ENCODE measurements at places on chromosomes 7 and 10.
A peak's percentile ranks its signal among the peaks of the same experiment; 100 is the strongest.

GRCh38 chr10:116838143-116838725, 11.1 kb upstream of the ENO4 start:
- DNase-seq = no peak

DNA sequence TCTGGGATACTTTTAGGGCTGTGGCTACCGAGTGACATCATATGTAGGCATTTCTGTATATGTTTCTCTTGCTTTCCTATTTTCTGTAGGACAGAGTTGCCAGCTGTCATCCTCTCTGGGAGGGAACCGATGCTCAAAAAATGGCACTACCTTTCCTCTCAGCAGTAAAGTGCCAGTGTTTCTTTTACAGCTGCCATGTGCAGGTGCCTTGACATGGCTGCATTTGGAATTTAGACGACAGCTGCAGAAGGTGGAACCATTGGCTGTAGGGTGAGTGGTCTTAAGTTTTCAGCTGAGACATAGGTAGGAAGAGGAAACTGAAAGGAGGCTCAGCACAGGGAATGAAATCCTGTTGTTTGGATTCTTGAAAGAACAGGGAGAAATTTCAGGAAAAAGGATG, 20.2 kb upstream of the RPA3 start:
- no peak for DNase-seq

DNA sequence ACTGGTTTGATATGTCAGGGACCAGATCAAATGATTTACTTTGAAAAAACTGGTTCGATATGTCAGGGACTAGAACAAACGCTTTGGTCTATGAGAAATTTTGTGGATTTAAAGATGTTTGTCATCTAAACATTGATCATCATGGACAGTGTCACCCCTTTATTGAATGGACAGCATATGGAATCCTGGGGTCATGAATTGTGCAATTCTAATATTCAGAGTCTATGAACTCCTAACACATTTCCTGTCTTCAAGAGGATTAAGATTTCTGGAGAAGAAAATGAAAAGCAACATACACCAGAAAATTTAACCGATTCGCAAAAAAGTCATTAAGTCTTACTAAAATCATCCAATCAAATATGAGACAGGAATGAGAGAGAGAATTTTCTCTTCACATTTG, 106.4 kb upstream of the FAM133B start:
- no peak for DNase-seq

GRCh38 chr10:88395677-88396076, 187.4 kb downstream of the RNLS start:
- no peak for DNase-seq

GRCh38 chr7:139591550-139592195, 68.2 kb downstream of the CLEC2L start:
- no peak for DNase-seq

DNA sequence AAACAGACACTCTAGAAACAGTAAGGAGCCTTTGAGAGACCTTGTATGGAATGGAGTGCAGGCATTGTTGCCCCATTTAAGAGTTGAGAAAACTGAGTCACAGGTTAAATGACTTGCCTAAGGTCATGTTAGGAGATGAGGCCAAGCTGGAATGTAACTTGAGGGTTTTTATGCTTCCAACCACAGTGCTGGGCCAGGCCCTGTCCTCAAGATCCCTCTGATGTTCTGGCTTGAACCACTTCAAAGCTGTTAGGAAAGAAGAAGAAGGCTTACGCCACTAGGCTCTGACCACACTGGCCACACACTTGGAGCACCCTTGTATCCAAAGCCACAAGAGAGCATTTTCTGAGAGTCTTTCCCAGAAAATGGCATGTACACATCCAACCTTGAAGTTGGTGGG, 42.7 kb downstream of the PLAU start:
- DNase-seq = peak; percentile 82

DNA sequence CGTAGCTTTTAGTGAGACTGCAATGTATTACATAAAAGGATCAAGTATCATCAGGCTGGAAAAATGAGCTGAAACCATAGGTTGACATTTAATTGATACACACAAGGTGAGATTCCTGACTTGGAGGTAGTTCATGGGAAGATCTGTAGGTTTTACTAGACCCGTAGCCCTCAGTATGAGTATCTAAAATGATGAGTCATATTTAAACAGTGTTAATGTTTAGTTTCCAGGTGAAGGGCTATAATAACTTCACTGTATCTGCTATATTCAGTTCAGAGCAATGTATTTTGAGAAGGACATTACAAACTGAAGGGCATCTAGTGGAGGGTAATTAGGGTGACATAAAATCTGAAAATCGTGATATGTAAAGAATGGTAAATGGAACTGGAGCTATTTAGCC, 35.0 kb downstream of the ENTPD1 start:
- DNase-seq = no peak

GRCh38 chr7:92461027-92462003, 14.0 kb downstream of the GATAD1 start:
- peak; percentile 44 for DNase-seq

DNA sequence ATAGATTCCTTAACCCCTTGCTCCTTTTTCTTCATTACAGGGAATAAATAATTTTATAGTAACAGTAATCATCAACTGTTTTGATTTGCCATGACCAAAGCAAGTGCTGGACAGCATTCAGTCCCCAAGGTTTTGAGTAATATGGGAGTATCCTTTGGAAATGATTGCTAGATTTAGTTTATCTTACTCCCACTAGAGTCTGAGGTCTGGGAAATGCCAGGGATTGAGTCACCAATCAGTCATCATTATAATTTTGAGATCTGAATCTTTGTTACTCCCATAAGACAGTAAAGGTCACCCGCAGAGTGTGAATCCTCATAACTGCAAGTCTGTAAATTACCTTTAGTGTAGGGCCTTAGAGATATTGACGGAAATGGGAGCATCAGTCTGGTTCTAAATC, 133.7 kb upstream of the SEMA3E start:
- DNase-seq = peak; percentile 30

- DNase-seq = peak; percentile 25
These were observed 625.5 kb upstream of the GALNT17 start for GRCh38 chr7:70506434-70506833.

GRCh38 chr10:76901701-76902100, 735.9 kb downstream of the KCNMA1 start:
- no peak for DNase-seq

DNA sequence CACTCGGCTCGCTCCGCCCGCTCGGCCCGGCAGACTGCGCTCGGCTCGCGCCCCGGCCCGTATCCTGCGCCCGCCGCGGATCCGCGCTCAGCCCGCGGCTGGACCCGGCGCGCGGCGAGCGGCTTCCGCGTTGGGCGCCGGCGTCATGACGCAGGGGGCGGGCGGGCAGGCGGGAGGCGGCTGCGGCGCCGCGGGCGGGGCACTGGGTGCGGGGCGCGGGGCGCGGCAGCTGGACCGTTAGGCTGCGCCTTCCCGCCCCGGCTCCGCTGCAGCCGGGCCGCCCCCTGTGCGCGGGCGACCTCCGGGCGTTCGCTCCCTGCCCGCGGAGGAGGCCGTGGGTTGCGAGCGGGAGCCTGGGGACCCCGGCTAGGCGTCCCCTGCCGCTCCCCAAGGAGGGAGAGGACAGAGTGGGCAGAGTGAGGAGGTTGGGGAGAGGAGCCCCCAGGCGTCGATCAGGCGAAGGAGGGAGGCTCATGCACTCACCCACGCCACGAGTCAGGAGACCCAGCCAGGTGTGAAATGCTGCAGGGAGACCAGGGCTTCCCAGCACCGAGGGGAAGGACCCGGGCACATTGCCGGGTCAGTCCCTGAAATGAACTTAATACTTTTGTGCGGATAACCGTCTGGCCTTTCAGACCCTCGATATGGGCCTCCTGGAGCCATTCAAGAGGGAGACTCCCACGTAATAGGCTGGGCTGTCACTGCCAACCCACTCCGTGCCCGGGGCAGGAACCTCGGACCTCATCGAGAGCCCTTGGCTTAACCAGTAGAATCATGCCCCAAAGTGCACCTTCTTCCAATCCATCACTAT, at the start of gene PIP4K2A:
PIP4K2A (minus strand) TSS at position 100 of the 811 bp plus-strand sequence. CDS start 252 bp downstream, outside the sequence.
- peak; percentile 78 for DNase-seq

GRCh38 chr10:113970641-113971040, 73.0 kb upstream of the ADRB1 start:
- no peak for DNase-seq

GRCh38 chr7:76394957-76395356, 14.5 kb downstream of the SSC4D start:
- DNase-seq = no peak

DNA sequence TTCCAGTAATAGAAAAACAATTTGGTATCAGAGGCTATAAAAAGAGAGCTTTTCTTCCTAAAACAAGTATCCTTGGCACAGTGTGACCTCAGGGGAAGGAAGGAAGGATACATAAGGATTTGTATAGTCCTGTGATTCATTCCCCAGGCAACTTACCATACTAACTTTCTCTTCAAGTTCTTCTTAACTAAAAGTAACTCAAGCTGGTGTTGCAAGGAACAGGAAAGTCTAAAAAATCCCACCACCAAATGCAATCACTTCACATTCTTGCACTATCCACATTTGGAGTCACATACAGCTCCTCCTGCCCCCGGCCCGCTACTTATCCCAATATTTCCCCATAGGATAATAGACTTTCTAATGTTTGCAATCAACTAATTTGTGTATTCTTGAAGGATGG, 84.8 kb downstream of the PRKAG2 start:
- no peak for DNase-seq

DNA sequence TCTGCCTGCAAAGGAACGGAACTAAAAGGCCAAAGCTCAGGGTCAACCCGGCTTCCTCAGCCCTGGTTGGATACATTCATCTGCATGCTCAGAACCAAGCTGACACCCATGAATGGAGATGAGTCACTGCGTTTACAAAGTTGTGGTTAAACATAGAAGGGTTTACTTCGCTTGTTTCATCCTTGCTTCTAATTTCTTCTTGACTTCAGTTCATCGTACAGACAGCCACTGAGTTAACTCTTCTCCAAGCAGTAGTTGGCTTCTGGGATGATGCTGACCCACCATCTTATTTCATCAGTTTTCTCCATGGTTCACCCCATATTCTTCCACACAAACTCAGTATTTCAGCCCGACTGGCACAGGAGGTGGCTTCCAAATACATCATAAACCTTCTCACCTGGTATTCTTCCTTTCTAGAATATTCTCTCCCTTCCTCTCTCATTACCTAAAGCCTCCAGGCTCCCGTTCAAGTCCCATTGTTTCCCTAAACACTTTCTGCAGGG, 166.3 kb upstream of the RNF32 start:
- DNase-seq = peak; percentile 11

GRCh38 chr10:71999360-72000072, 35.3 kb downstream of the CHST3 start:
- DNase-seq = peak; percentile 78

DNA sequence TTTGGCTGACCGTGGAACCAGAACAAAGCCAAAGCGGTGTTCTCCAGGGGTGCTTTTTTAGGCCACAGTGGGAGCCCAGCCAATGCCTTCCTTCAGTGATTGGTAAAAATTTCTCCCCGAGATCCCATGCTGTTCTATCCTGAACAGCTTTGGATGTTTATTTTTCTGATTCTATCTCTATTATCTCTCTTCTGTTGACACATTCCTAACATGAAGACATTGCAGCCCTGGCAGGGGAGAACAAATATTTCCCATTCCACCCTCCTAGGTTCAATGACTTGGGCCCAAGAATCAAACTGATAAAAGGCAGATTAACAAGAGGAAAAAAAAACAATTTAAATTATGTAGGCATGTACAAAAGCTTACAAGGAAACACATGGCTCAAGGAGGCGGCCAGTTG, 162.7 kb downstream of the PFKFB3 start:
- no peak for DNase-seq

GRCh38 chr10:15462253-15462897, 91.3 kb upstream of the FAM171A1 start:
- peak; percentile 76 for DNase-seq

DNA sequence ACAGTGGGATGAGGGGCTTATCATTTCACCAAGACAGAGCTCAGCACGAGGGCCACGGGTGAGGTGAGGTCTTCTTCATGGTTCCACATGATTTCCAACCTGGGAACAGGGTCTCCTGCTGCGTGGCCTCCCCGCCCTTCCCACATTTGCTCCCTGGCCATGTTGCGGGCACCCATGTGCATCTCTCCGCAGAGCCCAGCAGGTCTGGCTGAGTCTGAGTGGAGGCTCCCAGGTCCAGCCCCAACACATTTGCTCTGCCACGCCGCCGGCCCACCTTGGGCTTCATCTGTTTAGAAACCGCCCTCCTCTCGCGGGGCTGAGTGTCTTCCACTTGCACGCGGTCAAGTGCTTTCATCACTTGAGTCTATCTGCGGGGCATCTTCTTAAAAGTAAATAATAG, 14.8 kb upstream of the PRKAR1B start:
- DNase-seq = no peak

GRCh38 chr10:114042895-114043531, 653 bp upstream of the ADRB1 start:
- DNase-seq = peak; percentile 24

DNA sequence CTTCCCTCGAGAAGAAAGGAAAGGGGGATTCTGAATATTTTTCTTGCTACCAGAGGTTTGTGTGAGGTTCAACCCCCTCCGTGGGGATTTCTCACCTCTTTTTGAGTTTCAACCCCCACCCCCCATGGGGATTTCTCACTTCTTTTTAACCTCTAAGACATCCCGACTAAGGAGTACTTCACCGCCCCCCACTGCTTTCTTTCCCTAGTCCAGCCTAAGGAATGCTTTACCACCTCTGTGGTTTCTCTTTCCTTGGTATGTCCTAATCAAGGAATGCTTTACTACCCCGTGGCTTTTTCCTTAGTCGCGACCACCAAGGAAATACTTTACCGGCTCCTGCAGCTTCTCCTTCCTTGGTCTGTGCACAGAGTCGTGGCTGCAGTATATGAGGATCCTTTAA, 149.4 kb downstream of the LYZL1 start:
- DNase-seq = peak; percentile 59

- no peak for DNase-seq
These were observed 40.1 kb upstream of the RET start for GRCh38 chr10:43036481-43037428.

DNA sequence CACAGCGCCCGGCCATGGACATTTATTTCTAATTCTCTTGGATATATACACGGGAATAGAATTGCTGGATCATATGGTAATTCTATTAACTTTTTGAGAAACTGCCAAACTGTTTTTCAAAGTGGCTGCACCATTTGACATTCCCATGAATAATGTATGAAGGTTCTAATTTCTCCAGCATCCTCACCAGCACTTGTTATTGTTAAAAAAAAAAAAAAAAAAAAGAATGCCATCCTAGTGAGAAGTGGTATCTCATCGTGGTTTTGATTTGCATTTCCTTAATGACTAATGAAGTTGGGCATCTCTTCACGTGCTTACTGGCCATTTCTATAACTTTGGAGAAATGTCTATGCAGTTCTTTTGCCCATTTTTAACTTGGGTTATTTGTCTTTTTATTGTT, 13.5 kb downstream of the CNNM2 start:
- no peak for DNase-seq

DNA sequence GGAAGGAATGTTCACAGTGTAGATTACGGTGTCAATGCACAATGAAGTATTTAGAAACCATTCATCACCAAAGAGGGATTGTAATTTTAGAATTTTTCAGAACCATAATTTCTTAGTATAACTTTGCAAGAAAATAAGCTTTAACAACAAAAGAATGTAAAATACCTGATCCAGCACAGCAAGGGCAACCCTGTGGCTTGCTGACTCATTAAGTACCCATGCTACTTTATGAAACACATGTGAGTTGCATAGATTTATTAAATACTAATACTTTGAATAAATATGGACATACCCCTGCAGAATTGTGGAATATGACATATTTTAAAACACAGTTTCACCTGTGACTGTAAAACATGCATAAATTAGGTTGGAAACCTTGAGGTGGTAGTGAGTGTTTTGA, 281.3 kb downstream of the ZNF248 start:
- DNase-seq = no peak
